ENCODE measurements at places on chromosomes 6 and 20.

- no peak for DNase-seq
Measured at GRCh38 chr6:16716321-16716858, 44.9 kb downstream of the ATXN1 start.

DNA sequence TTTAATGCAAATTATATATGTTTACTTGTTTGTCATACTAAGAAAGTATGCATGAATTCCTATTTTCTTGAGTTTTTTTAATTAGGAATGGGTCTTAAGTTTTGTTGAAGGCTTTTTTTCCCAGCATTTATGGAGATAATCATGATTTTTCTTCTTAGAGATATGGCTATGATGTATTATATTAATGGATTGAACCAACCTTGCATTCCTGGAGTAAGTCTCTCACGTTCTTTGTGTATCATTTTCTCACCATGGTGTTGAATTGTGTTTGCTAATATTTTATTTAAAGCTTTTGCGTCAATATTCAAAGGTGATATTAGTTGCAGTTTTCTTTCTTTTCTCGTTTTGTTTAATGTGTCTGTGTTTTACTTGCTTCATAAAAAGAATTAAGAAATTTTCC is 48.4 kb upstream of the SLC35D3 start:
- DNase-seq, result no peak

DNA sequence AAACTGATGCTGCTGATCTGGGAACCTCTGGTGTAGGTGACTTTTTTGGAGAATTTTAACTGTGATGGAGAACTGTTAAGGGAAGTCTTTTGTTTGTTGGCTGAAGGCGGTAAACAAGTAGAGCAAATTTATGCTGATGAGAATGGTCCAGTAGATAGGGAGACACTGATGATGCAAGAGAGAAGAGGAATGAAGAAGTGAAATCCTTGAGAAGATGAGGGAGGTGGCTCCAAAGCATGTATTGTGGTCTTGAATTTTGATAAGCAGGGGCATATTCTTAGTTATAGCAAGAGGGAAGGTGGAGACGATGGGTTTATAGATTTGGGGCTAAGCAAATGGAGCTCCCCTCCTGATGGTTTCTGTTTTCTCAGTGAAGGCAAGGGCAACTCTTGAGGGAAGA is 22.0 kb downstream of the MAPK14 start:
- no peak for DNase-seq

- no peak for DNase-seq
Measured at GRCh38 chr6:6752129-6752528, 163.6 kb downstream of the LY86 start.

Data from CD4-positive, alpha-beta T cell treated with Interleukin-21 for 1 hour (primary cell).